ENCODE measurements at places on chromosomes 5 and 9. TPM values are rescaled to one million over a fixed set of nuclear protein-coding genes. Genes with fewer than 3 reads are reported as not detected.

Gene OBP2B
- total RNA-seq = not detected

Gene CNTFR
- total RNA-seq = not detected

Gene C5orf34
- total RNA-seq = 4.3 TPM

Gene SV2C
- 0.08 TPM for total RNA-seq

Gene PTGDS
- not detected for total RNA-seq

Gene CDH9
- not detected for total RNA-seq

Data from hair follicular keratinocyte (primary cell).